ENCODE measurements at places on chromosomes 16 and 17.

DNA sequence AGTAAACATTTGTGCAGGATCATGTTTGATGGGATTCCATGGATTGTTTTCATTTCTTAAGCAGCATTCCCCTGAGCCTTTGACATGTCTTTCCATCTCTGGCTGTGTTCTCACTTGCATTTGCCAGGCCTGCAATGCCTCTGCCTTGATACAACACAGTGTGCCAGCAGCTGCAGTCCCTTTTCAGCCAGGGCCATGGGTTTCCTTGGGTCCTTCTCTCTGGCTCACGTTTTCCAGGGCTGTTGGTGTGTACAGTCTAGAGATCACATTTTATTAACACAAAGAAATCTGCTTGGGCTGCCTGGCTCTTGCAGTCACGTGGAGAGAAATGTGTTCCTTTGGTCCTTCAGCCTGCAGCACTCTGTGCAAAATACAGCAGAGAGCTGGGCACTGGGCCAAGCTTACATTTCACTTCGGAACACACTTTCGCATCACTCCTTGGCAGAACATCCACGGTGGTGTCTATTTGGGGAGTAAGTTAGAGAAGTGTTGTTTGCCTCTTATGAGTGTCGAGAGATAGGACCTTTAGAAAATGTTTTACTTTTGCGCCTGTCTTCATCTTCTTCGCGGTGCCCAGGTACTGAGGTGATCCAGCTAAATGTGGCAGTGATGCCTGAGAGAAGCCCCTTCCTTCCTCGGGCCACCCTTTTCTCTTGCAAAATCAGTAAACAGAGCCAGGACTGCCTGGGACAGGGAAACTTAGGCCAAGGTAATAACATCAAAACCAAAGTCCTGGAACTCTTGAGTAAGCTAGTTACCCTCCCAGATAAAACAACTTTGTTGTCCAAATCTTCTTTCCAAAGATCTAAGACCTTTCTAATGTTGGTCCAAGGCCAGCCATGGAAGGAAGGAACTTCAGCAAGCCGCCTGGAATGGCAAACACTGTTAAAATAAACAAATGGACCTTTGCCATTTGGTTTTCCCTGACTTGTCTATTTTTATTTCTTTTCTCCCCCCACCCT lies 20.9 kb downstream of the HLF start:
- no peak for DNase-seq

- no peak for DNase-seq
These were observed 560.3 kb downstream of the WWOX start for GRCh38 chr16:78659668-78660217.

DNA sequence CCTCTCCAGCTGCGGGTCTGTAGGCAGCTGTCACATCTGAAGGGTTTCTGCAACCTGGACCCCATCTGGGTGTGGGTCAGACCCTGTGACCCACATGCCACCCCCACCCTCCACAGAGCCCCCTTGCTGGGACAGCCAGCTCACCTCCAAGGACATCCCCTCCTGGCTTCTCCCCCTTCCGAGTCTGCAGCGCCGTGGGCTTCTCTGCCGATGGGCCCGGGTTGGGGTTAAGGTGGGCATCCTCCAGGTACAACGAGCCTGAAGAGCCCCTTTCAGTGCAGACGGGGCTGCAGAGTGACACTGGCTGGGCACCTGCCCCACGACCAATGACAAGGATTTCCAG lies 28.9 kb downstream of the OR1D5 start:
- DNase-seq, result no peak

- no peak for DNase-seq
These were observed 2.9 kb upstream of the ITGA3 start for GRCh38 chr17:50052822-50053653.

DNA sequence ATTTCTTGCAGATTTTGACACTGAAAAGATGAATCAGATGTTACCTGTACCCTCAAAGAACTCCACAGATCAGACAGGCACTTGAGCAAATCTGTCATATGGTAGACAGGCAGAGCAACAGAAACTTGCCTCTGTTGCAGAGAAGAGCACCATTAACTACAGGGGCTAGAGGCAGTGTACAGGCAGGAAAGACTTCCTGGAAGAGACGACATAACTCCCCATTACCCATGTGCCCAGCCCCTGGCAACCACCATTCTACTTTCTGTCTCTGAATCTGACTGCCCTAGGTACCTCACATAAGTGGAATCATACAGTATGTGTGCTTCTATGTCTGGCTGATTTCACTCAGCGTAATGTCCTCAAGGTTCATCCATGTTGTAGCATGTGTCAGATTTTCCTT lies 15.5 kb downstream of the GFOD2 start:
- DNase-seq, result no peak

DNA sequence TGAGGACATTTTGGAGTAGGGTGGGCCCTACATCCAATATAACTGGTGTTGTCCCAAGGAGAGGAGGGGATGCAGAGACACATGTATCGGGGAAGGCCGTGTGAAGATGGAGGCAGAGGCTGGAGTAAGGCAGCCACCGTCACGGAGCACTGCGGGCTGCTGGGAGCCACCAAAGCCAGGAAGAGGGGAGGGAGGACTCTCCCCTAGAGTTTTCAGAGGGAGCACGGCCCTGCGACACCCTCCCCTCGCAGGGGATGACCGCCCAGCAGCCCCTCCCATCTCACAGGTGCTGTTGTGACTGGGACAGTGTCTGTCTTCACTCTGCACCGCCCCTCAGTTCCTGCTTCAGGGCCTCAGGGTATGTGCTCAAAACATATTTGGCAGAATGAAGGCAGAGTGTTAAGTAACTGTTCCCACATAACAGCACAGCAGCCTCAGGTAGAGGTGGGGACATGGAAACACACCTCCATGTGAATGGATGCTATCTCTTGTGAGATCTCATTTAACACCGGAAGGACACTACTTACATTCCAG lies 82.2 kb downstream of the RBFOX3 start:
- DNase-seq, result no peak

- DNase-seq, result no peak
These were observed 99.9 kb upstream of the GSE1 start for GRCh38 chr16:85513180-85513579.

GRCh38 chr16:24045641-24046040 lies 209.9 kb downstream of the PRKCB start:
- no peak for DNase-seq

GRCh38 chr17:79562931-79563210 lies 48.0 kb downstream of the RBFOX3 start:
- no peak for DNase-seq

DNA sequence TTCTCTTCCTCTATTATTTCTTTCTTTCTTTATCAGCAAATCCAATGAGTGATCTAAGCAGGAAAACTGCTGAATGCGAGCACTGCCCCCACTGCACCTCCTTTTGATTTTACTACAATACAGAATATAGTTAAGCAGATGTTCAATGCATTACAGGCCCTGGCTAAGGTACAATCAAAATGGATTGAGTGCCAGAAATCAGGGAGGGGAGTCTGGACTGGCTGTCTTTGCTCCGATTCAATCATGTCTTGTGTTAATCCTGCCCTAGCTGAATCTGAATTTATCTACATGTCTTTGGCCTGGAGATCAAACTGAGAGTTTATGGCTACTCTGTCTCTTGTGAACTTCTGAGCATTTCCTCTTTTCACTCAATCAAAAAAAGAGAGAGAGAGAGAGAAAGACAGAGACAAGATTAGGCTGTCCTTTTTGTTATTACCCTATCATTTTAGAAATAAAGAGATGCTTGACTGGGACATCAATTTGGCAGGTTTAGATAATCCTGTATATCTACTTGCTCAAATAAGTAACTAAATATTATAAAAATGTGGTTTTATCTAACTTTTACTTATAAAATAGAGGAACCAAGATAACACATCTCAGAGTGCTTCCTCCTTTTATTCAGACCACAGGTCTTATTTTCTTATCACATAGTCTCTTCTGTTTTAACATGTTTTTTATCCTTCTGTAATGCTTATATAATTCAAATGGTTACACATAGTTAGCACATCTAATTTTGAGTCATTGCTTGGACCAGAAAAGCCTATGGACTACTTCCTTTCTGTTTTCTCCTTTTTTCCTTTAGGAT lies 656.2 kb downstream of the KCNJ2 start:
- no peak for DNase-seq

GRCh38 chr17:57810721-57811637 lies 38.9 kb downstream of the MRPS23 start:
- DNase-seq, result peak; percentile 50

DNA sequence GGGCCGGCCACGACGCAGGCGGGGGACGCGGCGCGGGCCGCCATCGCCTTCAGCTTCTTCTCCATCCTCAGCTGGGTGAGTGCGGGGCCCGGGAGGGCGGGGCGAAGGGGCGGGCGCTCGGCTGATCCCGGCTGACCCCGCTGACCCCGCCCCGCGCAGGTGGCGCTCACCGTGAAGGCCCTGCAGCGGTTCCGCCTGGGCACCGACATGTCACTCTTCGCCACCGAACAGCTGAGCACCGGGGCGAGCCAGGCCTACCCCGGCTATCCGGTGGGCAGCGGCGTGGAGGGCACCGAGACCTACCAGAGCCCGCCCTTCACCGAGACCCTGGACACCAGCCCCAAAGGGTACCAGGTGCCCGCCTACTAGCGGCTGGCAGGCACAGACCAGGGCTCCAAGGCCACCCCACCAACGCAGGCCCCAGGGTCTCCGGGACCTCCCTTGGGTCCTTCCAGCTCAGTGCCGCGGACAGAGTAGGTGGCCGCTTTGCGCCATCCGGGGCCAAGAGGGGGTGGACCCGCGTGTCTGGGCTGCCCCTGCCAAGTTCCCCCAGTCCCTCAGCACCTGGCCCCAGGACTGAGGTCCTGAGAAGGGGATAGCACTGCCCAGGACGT lies 3.0 kb downstream of the SYNGR3 start:
- peak; percentile 53 for DNase-seq

DNA sequence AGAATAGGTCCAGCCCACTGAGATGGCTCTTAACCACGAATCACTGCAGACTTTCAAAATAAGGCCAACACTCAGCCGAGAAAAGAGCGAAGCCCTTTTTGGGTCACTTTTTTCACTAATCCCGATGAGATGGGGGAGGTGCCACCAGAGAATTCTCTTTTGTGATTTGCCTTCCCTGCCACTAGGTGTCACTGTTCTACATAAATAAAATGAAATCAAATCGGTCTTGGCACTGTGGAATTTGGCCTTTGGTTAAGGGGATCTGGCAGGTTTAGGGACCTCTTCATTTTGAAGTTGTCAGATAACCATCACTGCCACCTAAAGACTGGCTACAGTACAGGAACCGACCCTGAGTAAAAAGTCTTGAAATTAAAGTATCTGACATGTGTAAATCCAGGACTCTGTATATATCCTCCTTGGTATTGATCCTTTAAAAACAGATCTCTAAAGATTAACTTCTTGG lies 147.0 kb downstream of the HS3ST4 start:
- DNase-seq, result peak; percentile 62

- peak; percentile 87 for DNase-seq
These were observed 8.5 kb downstream of the ALOXE3 start for GRCh38 chr17:8109661-8110455.

- DNase-seq, result no peak
These were observed 334.7 kb downstream of the SOX9 start for GRCh38 chr17:72455562-72455961.

DNA sequence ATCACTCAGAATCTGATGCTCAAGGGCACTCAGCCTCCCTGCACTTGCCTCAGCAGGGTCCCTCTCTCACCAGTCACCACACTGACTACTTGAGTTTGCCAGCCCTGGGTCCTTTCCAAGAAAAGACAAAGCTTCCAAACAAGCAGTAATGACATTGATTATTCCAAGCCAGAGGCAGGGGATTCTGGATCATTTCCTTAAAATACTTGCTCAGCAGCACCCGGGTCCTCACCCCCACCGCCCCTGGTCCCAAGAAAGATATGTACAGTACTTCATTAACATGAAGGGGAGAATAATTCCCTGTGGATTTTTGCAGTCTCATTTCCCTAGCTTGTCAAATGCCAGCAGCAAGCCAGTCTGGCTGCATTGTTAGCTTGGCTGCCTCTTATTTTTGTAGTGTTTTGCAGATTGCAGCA lies 83.2 kb upstream of the GNAO1 start:
- no peak for DNase-seq

DNA sequence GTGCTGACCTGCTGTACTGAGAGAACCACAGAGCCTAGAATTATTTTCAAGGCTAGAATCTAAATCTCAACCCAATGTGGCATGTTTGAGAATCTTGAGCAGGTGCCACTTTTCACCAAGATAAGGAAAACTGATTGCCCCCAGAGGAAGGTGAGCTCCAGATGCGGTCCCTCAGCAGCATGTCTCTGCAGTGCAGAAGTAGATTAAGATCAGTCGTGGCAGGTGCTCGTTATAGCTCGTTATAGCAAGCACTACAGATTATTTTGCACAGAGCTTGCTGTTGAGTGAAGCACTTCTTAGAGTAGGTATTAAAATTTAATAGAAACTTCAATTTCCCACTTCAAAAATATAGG lies 176.0 kb downstream of the AATF start:
- DNase-seq, result no peak

- no peak for DNase-seq
These were observed 38.4 kb downstream of the ADCY7 start for GRCh38 chr16:50304467-50305440.

- DNase-seq, result no peak
These were observed 36.1 kb upstream of the MRC2 start for GRCh38 chr17:62591333-62591732.

GRCh38 chr16:6835941-6836340 lies 496.7 kb upstream of the RBFOX1 start:
- DNase-seq, result no peak

GRCh38 chr16:66193543-66194229 lies 172.8 kb upstream of the CDH5 start:
- DNase-seq, result no peak

DNA sequence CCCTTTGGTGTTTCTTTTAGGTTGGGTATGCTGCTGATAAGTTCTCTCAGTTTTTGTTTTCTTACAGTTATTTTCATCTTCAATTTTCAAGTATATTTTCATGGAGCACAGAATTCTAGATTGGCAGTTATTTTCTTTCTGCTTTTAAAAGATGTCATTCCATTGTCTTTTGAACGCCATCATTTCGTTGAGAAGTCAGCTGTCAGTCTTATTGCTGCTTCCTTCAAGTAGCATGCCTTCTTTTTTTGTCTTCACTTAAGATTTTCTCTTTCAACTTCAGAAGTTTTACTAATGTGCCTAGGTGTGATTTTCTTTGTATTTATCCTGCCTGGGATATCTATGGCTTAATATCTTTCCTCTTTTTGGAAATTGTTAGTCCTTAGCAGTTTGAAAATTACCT lies 262.2 kb upstream of the PMFBP1 start:
- no peak for DNase-seq

GRCh38 chr17:67133161-67133560 lies 88.8 kb downstream of the CACNG1 start:
- no peak for DNase-seq

GRCh38 chr17:66276328-66276937 lies 26.0 kb upstream of the PRKCA start:
- no peak for DNase-seq

GRCh38 chr16:72666267-72666666 lies 381.7 kb downstream of the ZFHX3 start:
- no peak for DNase-seq

DNA sequence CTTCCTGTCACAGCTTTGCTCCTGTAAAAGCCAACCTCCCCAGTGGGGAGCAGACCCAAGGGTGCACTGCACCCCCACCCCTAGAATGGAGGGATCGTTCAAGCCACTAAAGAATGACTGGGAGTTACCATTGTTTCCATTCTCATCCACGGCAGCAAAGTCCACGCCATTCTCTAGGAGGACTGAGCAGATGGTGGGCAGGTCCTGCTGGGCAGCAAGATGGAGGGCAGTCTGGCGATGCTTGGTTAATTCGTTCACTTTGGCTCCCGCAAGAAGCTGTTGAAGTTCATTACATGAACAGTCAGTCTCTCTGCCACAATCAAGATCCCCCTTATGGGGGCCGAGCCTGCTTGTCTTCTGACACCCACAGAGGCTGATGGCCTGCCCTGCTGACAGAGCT lies 30.8 kb downstream of the CYB5D2 start:
- no peak for DNase-seq

All from B cell (primary cell).